ENCODE measurements at places on chromosomes 2 and 18.

GRCh38 chr2:27885661-27886060 lies 4.5 kb downstream of the RBKS start:
- no peak for DNase-seq

DNA sequence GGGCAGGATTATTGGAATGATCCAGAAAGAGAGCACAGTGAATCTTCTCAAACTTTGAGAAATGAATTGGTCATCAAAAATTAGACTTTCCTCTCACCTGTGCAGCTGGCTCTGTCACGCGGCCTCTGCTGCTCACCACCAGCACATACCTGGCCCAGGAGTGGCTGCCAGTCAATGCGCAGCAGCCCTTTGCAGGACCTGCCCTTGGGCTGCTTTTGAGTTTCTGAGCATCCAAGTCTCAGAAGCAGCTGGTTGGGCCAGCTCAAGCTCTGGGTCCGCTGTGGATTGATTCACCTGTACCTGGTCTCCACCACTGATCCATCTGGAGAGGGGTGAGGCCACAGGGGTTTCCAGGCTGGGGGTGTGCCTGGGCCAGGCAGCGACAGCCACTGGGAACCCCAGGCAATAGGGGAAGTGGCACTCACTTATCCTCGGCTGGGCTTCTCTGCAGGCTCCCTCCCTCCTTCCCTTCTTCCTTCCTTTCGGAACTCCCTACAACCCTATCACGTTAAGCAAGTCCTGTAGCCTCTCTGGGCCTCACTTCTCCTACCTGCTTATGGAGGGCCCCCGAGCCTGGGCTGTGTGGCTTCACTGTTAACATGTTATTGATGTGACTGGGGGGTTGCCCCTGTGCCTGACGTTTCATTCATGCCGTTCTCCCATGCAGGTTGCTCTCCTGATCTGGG lies 48.1 kb downstream of the SH3BP4 start:
- no peak for DNase-seq

- no peak for DNase-seq
Measured at GRCh38 chr2:38930600-38930999, 40.9 kb downstream of the ARHGEF33 start.

DNA sequence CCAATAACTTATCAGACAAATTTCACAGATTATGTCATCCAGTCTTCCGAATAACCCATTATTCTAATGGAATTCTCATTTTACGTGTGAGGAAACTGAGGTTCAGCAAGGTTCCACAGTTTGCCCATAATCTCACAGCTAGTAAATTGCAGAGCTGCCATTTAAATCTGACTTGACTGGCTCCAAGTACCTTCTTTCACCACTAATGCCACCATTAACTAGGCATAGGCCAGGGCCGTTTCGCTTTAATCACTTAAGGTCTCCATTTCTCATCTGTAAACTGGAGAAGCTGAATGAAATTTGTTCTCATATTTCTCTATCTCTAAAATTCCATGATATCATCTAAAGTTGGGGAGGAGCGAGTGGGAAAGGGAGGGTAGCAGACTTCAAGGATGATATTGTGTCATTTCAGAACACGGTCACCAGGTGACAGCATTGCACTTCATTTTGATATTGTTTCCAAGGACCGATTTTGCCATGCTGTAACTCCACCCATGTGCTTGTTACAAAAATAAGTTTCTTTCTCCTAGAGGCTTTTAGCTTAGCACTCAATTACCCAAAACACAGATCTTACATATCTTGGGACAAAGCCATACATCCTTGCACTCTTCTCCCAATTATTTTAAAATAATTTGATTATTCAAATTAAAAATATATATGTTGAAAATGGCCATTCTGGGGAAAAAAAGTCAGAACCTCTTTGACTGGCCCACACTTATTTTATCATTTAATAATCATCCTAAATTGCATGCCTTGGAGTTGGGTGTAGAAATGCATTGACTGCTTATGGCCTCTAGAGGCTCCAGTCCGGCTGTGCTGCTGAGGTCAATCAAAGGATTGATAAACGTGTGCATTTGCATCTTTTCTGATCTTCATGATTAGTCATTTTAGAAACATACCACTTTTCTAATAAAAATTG lies 123.8 kb downstream of the AKAIN1 start:
- peak; percentile 13 for DNase-seq

DNA sequence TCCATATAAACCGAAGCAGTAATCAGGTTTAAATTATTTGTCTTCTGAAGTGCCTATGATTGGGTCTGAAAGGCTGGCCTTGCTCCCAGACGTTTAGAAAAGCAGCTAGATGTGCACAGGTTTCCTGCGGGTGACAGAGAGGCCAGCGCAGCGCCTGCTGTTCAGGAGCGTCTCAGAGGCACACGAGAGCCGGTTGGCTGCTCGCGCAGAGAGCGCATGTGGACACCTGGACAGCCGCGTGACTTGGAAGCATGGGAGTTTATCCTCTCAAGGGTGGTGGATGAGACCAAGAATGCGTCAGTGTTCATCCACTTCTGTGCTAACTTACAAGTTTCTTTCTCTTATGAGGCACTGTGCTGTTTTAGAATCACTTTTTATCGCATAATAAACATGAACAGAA lies 303.7 kb downstream of the PTGR3 start:
- DNase-seq: no peak

GRCh38 chr2:1972948-1973347 lies 228.6 kb upstream of the PXDN start:
- DNase-seq: no peak

DNA sequence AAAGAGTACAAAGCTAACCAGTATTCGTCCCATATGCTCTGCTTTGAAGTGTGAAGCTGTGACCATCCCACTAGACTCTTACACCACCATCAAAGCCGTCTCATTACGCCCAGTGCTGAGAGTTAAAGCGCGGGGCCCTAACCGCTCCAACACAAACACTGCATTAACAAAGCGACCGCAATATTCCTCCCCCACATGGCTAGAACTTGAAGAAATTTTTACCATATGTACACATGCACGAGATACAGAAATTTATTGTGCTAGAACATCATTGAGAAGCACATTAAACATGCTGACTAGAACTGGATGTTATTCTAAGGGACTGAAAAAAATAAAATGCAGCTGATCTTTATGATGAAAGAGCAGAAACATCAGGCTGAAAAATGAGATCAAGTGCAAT lies 20.5 kb downstream of the FTCDNL1 start:
- DNase-seq: no peak

GRCh38 chr2:48131539-48132270 lies 225.4 kb upstream of the FBXO11 start:
- no peak for DNase-seq

DNA sequence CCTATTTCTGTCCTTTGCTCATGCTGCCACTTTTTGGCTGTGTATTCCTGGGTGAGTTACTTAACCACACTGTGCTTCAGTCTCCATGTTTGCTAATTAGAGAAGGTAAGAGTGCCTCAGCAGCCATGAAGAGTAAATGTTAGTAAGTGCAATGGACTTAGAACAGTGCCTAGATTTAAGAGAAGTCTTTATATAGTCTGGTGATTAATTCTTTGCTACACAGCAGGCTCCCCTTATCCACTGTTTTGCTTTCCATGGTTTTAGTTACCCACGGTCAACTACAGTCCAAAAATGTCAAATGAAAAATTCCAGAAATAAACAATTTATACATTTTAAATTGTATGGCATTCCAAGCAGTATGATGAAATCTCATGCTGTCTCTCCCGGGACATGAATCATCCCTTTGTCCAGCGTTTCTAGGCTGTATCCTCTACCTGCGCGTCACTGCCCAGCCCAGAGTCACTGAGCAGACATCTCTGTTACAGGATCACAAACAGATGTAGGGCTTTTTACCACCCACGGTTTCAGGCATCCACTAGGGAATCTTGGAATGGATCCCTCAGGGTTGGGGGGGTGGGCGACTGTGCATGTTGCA lies 91.0 kb downstream of the CTIF start:
- no peak for DNase-seq

GRCh38 chr2:112880696-112881095 lies 30.3 kb upstream of the IL37 start:
- DNase-seq: peak; percentile 47

DNA sequence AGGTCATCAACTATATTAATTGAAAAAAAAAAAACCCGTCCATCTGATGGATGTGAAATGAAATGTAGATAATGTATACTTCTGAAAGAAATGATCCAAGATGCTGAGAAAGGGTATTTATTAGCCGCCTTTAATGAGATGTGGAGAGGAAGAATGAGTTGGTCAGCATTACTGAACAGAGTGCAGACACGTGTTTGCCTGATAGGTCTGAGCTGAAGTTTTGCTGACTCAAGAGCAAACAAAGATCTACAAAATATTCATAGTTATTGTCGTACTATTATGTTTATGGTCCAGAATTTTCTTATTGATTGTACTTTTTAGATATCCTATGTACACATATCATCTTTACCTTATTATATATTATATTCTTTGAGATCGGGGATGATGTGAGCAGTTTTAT lies 235.3 kb downstream of the RDH14 start:
- no peak for DNase-seq

DNA sequence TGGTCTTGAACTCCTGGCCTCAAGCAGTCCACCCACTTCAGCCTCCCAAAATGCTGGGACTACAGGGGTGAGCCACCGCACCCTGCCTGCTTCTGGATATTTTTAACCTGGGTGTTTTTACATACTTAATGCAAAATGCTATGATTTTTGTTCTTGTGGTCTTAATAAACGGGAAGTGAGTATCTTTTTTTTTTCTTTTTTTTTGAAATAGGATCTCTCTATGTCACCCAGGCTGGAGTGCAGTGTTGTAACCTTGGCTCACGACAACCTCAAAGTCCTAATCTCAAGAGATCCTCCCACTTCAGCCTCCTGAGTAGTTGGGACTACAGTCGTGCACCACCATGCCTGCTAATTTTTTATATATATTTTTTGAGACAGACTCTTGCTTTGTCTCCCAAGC lies 19.2 kb upstream of the ASXL2 start:
- peak; percentile 82 for DNase-seq

- DNase-seq: no peak
Measured at GRCh38 chr2:18849841-18850578, 260.6 kb upstream of the NT5C1B start.

DNA sequence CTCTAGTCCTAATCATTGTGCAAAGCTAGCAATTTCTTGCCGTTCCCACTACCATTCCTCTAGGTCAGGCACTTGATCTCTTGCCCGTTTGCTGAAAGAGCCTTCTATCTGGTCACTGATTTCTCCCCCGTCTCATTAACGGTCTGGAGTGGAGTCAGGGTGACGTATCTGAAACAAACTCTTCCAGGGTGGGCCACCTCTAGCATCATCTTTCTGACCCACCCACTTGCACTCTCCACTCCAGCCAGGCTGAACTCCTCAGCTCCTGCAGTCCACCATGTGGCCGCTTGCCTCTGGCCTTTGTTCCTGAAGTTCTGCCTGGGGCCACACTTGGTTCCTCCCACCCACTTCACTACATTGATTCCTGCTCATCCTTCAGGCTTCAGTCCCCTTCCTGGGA lies 13.3 kb downstream of the BCL2 start:
- DNase-seq: no peak

GRCh38 chr2:205661281-205661680 lies 21.0 kb upstream of the NRP2 start:
- DNase-seq: no peak

DNA sequence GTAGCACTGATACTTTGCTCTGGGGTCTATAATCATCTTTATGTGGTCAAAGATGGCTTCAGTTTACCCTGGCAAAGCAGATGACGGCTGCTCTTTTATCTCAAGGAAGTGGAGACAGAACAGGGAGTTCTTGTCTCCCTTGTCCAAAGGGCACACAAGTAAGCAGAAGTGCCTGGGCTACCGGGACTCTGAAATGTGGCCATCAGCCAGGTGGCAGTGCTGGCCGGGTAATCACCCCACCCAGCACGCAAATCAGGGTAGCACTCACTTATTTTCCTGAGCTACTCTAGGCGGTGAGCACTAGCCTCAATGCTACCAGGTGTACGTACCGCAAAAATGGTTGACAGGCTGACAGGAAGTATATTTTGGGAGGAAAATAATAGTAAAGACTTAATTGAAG lies 119.7 kb upstream of the ETAA1 start:
- no peak for DNase-seq

DNA sequence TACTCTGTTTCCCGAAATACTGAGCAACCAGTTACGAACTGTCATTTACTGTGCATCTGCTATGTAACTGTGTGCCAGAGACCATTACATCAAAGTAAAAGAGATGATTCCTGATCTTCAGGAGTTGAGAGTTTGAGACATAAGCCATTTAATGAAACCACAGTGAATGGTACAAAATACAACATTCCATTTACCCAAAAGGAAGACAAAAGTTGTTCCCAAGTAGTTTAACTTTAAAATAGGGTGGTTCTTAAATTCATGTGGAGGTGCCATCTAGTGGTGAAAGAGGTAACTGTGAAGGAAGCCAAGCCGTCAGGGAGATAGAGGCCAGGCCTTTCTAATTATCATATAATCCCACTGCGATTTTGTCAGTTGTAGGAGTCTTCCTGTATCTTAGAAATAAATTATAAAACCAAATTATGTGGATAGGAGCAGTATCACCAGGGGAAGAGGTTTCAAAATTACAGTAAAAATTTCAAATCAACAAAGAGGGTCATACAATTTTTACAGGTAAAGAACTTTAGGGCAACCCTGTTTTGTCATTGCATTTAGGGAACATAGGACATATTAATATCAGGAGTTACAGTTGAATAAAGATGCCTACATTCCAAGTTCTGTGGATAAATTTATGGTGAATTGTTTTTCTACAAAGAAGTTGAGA lies 67.7 kb downstream of the EPAS1 start:
- DNase-seq: peak; percentile 65

DNA sequence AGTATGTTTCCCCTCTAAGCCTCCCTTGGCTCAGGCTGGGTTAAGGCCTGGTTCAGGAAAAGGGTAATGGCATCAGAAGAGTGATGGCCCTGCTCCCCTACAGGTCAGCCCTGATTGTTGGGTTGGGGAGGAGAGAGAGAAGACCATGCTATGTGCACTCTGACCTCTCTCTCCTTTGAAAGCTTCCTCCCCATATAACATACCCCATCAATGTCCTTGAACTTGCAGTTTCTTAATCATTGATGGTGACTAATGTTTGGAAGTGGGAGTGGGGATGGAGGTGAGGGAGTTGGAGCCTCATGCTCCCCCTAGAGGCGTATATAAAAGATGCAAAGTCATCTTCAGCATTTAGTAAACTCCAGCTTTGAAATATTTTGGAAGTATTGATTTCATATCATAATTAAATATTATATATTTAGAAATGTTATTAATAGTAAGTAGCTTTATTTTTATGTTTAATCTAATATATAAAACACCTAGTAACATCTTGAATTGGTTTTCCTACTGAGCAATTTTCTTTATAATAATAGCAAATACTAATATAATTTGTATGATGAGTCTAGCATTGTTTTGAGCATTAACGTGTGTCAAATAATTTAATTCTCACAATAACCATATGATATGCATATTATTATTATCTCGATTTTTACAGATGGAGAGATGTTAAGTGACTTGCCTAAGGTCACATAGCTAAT lies 8.8 kb downstream of the PLCL1 start:
- DNase-seq: peak; percentile 53

GRCh38 chr2:74735564-74735963 lies 81.5 kb downstream of the SEMA4F start:
- no peak for DNase-seq

DNA sequence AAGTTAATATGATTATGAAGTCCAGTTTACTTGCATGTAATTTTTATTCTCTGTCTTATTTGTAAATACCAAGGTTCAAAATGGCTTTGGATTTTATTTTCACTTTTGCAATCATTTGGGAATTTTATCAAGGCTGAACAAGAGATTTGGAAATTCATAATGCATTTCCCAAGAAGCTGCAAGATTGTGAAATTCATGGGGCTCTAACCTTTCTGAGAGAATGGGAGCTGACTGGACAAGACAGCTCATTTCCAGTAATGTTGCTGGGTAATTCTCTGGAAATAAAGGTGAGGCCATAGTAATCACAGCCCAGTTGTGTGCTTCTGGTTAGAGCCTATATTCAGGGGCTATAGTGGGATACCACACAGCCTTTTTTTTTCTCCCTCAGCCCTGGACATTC lies 21.5 kb upstream of the NABP1 start:
- DNase-seq: peak; percentile 24

All from inflammatory macrophage (primary cell).